ENCODE measurements at places on chromosomes 7 and 10.

DNA sequence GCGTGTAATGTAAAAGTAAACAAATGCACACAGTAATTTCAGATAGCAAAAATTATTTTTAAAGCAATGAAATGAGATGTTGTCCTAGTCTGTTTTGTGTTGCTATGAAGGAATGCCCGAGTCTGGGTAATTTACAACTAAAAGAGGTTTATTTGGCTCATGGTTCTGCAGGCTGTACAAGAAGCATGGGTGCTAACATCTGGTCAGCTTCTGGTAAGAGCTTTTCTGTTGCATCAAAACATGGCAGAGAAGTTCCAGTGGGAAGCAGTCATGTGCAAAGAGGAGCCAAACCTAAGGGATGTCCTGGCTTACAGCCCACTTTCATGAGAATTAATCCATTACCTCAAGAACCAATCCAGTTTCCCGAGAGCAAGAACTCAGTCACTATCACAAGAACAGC, 62.9 kb upstream of the MNX1 start:
- no peak for DNase-seq

GRCh38 chr7:115694424-115694823, 336.1 kb downstream of the TFEC start:
- DNase-seq: no peak

DNA sequence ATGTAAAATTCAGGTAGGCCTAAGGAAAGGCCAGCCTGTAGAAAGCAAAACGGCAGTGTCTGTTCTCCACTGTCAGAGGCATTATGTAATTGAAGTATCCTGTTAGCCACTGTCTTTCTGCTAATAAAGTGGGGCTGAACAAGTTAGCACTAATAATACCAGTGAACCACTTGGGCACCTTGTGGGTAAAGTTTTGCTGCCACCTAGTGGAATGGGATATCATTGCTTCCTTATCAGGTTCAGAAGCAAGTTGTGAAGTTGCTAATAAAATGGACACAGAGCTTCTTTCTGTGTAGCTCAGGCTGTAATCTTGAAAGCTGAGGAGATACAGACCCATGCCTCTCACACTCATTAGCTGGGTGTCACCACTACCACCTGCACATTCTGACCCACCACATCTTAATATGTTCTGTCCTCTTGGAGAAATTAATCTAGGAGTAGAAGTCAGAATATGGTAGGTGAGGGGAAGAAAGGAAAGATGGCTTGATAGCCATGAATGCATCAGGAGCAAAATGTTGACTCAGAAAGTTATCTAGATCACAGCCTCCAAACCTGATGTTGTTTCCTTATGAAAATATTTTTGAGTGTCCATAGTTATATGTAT, 175.1 kb downstream of the SEPTIN7 start:
- peak; percentile 62 for DNase-seq

DNA sequence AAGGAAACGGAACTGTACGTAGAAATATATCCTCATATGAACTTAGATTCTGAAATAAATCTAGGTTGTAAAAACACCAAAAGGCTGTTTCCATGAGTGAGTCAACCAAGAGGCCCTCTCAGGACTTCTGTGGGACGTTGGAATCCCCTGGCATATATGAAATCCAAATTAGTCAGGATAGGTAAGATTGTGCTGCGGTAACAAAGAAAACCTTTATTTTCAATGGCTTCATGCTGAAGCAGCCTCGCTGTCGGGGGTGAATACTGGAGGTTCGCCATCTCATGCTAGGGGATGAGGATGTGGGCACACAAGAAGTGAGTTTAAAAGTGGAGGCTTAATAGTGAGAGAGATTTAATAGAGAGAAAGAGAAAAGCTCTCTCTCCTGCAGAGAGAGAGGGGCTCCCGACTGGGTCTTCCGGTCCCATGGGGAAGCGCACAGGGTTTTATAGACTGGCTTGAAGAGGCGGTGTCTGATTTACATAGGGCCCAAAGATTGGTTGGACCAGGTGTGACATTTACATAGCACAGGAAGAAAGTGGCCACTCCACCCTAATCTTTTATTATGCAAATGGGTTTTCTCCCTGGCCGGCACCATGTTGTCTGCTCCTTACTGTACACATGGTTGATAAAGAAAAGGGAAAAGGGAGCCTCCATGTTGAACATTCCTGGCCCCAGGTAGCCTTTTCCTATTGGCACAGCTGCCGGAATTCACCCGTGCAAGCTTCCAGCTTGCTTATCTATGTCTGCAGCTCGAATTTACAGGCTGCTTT, 52.3 kb upstream of the SEPHS1 start:
- DNase-seq: no peak

GRCh38 chr7:37703361-37703760, 19.8 kb downstream of the GPR141 start:
- DNase-seq: no peak

- no peak for DNase-seq
These were observed 31.9 kb upstream of the SGCE start for GRCh38 chr7:94687810-94688209.

DNA sequence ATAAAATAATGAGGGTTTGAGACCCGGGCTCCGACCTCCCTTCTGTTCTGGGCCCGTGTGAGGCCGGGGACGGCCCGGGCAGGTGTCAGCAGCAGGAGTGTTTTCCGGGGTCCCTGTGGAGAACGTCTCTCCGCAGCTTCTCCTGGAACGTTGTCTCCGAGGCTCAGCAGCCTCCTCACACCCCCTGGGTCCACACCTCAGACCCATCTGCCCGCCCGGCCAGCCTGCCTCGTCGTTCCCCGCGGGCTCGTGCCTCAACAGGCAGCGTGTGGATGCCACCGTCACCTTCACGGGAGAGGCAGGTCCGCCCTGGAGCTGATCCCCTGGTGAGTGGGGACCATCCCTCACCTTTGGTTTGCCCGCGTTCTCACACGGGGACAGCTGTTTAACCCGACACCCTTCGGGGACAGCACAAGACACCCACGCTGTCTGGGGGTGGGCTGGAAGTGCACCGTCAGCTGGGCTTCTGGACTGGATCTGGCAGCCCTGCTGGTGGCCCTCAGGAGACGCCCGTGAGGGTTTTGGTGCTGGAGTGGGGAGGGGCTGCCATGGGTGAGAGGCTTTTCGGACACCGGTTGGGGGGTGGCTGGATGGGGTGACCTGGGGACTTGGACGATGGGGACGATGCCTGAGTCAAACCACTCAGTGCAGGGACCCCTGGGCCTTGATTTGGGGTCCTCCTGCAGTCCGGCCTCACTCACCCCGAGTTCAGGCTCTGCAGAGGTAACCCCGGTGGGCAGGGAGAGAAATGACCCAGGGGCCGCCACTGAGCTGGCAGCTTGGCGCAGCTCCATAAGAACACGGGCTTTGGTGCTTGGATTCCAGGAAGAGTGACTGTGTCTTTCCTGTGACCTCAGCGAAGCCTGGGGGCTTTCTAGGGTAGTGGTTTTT, 131.7 kb downstream of the DNAJB6 start:
- DNase-seq: no peak

DNA sequence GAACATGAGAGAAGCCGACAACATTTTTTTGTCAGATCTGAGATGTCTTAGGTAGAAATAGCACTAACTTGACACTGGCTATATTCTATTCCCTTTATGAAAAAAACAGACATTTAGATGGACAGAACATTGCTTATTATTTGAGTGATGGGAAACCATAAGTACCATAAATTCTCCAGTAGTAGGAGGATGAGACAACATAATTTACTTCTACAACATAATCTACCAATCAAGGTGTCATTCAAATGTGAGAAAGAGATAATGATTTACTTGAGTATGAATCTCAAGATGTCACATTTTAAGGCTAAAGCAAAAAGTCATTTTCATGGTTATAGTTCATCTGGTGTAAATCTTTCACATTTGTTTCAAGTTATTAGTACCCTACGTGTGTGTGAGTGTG, 110.8 kb downstream of the CALCR start:
- no peak for DNase-seq

- DNase-seq: no peak
These were observed at the start of gene DYNC1I1 for GRCh38 chr7:95772298-95772770. TSS of gene DYNC1I1 (plus strand) at chr7:95772554. CDS start at chr7:95804730, 32,176 bp downstream.

- no peak for DNase-seq
These were observed 10.5 kb upstream of the TTYH3 start for GRCh38 chr7:2621061-2621828.

- DNase-seq: no peak
These were observed 78.0 kb downstream of the WDR11 start for GRCh38 chr10:120929166-120929565.

- DNase-seq: no peak
These were observed 47.9 kb upstream of the NPFFR1 start for GRCh38 chr10:70331486-70332268.

Data from stimulated activated CD4-positive, alpha-beta T cell treated with anti-CD3 and anti-CD28 coated beads, Interleukin-4, amount 100 ng/mL, for 24 hours (primary cell).